CD4-positive, alpha-beta T cell treated with Interleukin-21 for 1 hour (primary cell): ENCODE measurements at places on chromosomes 2 and 18.

DNA sequence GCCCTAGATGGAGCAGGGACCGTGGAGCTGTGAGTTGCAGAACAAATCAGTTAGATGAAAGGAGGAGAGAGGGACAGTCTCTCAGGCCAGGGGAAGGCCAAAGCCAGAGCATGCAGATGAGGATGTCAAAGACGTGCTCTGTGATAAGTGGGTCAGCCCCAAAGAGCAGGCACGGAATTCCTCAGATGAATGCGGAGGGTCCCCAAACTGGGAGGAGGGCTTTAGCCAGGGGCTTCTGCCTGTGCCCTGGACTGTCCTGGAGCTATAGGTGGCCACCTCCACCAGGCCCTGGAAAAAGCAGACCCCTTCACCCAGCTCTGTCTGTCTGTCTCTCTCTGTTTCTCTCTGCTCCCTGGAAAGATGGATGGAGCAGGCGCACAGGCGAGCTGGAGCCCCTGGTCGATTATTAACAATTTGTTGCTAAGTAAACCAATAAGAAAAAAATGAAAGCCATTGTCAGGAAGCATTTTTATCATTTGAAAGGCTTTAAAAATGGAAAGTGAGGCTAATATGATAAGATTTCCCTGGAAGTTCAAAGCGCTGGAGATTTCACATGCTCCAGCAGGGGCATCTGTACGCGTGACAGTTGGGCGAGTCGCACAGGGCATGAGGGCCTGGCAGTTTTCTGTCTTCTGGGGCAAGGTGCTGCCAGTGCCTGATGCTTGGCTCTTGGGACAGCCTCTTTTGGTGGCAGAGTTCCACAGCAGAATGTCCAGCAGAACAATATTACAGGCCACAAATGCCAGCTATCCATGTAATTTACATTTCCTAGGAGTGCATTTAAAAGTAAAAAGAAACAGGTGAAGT is 241.0 kb downstream of the GLI2 start:
- DNase-seq, result no peak

DNA sequence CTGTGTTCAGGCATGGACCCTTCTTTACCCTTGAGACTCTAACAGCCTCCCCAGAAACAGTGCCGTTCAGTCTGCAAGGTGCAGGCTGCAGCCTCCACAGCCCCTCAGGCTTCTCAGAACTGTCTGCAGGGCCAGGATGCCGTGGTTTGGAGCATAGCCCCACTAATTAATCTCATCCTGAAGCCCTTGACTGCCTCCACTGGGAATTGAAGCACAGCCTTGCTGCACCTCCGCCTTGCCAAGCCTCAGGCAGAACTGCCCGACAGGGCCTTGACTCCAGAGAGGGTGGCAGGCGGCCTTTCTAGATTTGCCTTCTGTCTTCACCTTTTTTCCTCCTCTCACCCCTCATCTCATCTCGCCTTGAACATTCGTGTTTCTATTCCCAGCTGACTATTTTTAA is 119.8 kb downstream of the NRP2 start:
- DNase-seq, result no peak

- DNase-seq, result no peak
Observed at GRCh38 chr18:58241877-58242276, 197.9 kb downstream of the NEDD4L start.

GRCh38 chr2:201628545-201628944 is 14.8 kb downstream of the TMEM237 start:
- no peak for DNase-seq

GRCh38 chr18:2978208-2978607 is 34.7 kb downstream of the LPIN2 start:
- DNase-seq, result no peak

GRCh38 chr2:101251844-101252407 is 760 bp upstream of the CNOT11 start:
- DNase-seq, result peak; percentile 56

DNA sequence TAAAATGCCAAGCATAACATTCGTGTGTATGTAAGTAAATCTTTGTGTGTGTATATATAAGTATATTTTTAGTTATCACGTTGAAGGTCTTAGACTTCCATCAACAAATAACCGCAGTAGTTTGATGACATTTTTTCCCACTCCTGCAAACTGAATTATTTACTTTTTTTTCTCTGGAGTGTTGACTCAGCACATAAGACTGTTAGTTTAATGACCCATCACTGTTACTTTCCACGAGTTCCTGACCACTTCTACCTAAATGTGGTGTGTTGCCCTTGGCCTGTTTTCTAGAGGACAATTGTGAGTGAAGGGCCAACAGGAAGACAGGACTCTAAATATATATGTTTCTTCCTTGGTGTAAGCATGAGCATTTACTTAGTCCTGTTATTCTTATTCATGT is 71.3 kb upstream of the TXNDC2 start:
- no peak for DNase-seq

DNA sequence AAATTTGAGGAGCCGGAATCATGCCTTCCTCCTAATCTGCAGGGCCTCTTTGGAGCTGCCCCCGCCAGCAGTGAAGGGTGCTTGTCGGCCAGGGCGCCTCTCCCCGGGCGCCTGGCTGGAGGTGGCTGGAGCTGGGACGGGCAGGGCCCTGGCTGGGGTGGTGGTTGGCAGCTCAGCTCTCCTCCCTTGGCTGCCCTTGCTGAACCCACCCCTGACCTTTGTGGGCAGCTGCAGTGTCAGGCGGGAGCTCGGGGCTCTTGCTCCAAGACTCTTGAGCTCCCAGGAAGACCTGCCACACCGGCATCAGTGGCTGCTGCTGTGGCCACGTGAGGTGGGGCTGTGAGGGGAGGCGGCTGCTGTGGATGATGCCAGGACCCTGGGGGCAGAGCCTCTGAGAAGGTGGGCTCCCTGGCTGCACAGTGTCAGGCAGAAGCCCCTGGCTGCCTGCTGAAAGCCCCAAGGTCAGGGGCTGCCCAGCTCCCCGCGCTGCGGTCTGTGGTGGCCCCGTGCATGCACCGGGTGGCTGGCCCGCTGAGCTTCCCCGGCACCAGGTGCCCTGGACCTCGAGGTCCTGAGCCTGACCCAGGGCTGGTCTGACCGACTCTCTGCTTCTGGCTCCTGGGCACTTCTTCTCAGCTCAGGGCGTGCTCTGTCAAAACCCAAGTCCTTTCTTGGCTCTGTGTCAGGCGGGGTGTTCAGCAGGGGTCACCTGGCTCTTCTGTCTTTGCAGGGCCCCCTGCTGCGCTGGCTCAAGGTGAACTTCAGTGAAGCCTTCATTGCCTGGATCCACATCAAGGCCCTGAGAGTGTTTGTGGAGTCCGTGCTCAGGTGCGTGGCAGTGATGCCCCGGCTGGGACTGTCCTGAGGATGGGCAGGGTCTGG is 34.5 kb downstream of the PDIA6 start:
- DNase-seq, result no peak
